ENCODE measurements at places on chromosomes 1 and 21.
A peak's percentile ranks its signal among the peaks of the same experiment; 100 is the strongest.

GRCh38 chr1:199685369-199685768 lies 342.1 kb upstream of the NR5A2 start:
- DNase-seq = no peak

GRCh38 chr1:110617116-110617515 lies 11.0 kb upstream of the KCNA2 start:
- no peak for DNase-seq

- DNase-seq = no peak
These were observed 70.3 kb downstream of the DHRS3 start for GRCh38 chr1:12547586-12548225.

DNA sequence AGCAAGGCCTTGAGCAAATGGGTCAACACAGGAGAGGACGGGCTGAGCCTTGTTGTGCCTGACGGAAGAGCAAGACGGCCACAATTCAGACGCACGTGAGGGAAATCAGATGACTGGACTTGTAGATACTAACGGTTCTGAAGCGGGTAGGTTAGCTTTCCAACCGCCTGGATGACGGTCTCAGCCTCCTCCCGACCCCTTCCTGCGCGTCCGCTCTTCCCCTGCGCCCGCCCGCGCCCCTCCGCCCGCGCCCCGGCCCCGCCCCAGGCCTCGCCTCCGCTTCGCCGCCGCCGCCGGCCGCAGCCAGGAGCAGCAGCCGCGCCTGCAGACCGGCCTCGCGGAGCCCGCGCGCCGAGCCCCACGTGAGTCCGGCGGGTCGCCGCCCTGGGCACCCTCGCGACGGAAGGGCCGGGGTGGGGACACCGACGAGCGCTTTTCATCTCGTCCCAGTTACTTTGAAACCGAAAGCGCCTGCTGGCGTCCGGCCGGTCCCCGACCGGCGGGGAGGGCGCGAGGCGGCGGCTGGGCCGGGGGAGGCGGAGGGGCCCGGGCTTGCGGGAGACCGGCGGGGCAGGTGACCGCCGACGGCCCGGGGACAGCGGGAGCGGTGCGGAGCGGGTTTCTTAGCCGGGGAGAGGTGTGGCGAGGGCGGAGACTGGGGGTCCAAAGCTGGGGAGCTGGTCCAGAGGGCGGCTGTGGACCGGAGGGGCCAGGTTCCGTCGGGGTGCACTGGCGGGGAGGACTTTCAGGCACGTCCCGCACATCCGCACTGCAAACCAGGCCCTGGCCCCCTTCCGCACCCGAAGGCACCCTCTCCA lies at the start of gene TRAF5:
TRAF5 (plus strand) TSS at position 306 of the 818 bp plus-strand sequence. CDS start 26,407 bp downstream, outside the sequence.
- no peak for DNase-seq

DNA sequence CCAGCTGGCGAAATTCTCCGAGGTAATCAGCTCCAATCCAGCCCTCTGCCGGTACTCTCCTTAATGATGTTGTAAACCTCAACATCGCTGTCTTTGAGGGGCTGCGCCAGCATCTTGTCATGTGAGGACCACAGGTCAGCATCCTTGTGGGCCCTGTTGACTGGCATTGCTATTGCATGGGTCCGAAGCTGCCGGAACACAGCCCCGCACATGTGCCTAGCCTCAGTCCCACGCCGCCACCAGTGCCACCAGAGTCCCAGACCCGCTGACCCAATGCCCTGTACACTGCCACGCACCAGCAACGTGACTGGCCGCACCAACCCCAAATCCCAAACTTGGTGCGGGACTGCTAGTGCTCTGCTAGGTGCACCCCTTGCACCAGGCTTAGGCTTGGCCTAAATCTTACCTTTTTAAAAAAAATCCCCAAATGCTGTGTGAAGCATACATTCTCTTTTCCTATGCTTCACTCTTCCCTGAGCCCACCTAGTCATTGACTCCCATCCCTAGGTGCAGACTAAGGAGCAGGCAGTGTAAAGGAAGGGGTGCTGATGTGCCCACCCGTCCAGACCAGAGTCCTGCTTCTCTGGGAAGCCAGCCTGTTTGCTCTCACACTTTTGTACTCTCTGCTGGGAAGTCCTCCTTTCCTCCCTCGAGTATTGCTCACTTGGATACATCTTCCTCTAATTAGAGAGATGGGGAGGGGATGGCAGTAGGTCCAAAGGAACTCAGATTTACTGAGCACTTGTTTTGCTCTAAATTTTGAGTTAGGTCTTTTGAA lies 81.9 kb upstream of the ARTN start:
- no peak for DNase-seq

GRCh38 chr1:118097622-118098348 lies 87.2 kb downstream of the SPAG17 start:
- no peak for DNase-seq

GRCh38 chr1:219419860-219420259 lies 193.0 kb downstream of the ZC3H11B start:
- DNase-seq = no peak

DNA sequence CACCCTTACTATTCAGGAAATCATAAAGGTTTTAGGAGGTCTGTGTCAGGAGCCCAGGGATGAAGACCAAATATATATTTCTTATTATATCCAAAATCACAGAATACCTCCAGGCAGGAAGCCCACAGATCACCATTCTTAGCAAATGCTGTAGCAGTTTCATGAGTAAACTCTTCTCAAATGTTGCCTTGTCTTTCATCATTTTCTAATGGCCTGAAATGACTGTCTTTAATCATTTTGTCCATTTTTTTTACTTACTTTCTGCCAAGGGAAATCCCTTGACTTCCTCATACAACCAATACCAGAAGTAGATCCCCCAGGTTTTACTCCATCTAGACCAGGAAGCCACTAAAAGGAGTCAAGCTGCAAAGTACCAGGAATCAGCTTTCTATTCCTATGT lies 32.4 kb downstream of the PSMG1 start:
- DNase-seq = no peak

DNA sequence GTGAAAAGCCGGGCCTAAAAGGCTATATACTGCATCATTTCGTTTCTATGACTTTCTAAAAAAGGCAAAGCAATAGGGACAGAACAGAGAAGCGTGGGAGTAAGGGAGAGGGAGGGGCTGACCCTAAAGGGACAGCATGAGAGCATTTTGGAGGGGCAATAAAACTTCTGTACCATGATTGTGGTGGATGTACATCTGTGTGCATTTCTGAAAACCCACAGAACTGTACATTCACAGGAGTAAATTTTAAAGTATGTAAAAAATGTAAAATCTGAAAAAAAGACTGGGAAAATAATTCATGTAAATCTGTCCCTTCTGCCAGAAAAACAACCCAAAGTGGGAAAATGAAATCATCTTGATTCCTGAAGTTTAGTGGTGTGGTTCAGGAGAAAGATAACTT lies 235.4 kb downstream of the CENPF start:
- DNase-seq = no peak

- DNase-seq = peak; percentile 5
These were observed 91.1 kb upstream of the ZBTB18 start for GRCh38 chr1:243959998-243960397.

DNA sequence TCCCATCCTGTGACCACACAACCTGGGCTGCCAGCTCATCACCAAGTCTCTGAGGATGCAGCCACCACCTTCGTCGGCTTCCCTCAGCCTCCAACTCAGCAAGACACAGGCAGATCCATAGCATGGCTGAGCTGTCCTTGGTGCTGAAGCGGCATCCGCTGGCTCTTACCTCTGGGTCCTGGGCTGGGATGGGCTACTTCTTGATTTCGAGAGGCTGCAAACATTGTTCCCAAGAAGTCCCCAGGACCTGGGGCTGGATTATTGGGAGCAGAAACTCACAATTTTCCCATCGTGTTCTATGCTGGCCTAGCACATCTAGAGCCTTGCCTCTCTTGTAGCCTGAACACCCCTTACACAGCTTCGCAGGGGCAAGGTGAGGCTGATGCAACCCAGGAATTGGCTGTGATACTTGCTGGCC lies 24.9 kb upstream of the C1QA start:
- no peak for DNase-seq

DNA sequence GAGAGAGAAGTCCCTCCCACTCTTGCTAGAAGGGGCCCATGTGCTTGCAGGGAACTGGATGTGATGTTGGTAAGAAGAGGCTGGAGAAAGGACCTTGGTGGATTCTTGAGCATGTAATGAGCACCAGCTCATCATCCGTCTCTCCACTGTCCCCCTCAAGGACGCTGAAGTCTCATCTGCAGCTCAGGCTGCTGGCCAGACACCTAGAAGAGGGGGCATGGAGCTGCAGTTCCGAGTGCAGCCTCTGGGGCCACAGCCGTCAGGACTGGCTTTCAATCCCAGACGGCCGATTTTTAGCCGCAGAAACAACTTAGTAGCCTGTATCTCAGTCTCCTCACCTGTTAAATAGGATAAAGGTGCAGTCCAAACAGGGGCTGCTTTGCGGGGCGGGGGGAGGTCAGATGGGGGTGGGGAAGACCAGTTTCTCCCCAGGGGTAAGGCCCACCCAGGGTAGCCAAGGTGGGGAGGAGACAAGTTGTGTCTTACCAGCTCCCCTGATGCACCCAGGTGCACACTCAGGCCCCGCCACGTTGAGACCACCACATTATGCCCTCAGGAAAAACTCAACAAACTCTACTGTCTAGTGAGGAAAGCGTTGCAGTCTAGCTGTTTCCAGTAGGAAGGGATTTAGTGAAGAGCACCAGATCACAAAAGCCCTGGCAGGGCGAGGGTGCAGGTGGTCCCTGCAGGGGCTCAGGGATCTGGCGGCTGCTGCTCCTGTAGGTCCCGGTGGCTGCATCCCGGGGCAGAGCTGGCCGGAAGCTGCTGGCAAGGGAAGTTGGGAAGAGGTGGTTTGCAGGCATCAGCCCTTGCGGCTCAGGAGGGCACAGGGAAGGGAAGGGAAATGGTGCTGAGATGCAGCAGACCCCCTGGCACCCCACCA lies 29.5 kb downstream of the LDLRAP1 start:
- no peak for DNase-seq

GRCh38 chr1:30052178-30052577 lies 671.2 kb downstream of the MATN1 start:
- no peak for DNase-seq

DNA sequence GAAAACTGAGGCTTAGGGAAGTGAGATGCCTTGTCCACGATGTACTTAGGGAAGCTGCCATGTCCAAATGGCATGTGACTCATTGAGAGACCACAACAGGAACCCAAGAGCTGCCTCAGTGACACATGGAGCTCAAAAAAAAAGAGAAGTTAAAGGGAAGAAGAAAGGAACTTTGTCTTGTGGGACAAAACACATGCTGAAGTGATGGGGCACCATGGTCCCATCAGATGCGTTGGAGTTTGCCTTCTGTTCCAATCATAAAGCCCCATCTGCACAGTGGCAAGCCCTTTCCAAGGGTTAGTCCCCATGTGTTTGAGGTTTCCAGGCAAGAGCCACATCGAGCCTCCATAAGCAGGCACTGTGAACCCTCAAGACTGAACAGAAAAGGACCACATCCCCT lies 8.0 kb downstream of the MED8 start:
- peak; percentile 68 for DNase-seq

DNA sequence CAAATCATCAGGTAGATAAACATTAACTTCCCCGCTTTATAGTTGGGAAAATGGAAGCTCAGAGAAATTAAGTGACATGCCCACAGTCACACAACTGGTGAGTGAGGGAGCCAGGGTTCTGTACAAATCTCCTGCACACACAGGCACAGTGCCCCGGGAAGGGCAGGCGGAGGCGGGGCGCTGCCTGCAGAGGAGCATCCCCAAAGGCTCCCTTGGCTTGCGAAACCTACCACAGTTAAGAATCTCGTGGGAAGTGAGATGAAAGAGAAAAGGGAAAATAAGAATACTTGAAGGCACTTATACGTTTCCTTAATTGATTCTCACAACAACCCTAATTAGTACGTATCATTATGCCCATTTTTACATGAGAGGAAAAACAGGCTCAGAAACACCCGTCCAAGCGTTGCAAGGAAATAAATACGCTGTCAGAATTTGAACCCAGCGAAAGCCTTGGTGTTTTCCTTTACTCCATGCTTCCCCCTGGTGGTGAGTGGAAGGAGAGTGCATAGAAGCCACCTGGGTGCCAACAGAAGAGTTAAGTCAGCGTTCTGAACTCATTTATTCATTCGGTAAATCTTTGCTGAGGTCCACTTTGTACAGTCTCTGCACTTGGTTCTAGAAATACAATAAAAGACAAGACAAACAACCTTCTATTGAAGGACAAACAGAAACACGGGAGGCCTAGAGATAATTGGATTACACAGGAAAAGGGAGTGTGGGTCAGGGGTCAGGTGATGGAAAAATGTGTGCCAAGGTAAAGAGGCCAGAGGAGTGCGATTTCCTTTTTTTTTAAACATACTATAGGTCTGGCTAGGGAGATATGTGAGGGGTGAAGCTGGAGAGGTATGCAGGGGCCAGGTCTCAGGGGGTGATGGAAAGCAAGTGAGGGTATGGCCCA lies 28.4 kb downstream of the ACP6 start:
- no peak for DNase-seq

DNA sequence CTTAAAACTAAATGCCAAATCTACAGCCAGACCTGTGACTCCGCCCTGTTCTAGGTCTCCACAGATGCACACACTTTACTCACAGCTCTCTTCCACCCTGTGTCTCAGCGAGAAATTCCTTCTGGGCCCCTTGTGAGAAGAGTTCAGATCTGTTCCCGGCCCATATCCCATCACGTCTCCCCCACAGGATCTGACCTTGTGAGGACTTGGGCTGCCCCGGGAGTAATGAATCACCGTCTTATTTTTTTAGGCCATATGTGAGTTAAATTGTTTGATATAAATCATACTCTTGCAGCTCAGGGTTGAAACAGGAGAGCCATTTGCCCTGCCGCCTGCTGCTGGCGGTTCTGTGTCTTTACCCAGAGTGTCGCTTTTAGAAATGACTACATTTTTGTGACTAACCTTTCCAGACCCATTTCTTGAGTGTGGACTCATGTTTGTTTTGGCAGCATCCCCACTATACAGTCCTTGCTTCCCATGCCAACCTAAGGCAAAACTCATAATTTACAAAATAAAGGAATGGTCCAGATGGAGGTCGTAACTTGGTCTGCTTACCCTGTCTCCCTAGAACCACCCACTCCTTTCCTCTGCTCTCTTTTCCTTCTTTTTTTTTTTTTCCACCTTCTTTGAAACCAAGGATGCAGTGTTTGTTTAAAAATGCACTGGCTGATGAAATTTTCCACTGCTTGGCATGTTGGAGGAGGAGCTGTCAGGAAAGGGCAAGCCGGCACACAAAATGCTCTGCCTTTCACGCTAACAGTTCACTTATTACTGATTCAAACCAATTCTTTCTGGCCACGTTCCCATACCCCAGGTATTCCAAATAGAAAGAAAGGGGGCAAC lies 98.0 kb upstream of the C1orf105 start:
- DNase-seq = no peak

DNA sequence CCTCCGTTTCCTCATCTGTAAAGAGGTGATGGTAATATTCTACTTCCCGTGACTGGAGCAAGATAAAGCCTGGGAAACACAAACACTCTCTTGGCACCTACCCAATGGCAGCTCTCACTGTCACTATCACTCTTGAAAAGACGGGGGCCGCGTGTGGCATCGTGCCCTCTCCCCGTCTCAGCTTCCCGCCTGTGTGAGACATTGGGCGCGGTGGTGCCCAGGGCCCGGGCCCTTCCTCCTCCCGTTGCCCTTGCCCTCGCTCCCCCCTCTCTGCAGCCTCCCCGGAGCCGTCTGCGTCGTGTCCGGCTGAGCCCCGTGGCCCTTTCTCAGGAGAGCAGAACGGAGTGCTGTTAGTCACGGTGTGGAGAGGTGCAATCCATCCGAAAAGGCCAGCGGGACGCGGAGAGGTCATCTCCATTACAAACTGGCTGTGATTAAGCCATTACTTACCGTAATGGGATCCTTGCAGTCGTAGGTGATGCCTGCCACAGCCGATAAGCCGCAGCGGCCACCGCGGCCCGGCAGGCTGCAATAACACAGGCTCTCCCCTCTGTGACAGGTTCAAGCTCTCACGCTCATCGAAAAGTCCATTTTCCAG lies 156.4 kb upstream of the ZC3H12A start:
- DNase-seq = no peak

- no peak for DNase-seq
These were observed 98.2 kb downstream of the NEK7 start for GRCh38 chr1:198254948-198255347.

GRCh38 chr1:43839056-43839455 lies 94.5 kb upstream of the ARTN start:
- no peak for DNase-seq

All from hypothalamus (tissue), 51 donors.